Right renal pelvis (tissue), 4 donors: ENCODE measurements at places on chromosomes 7 and 10.

- DNase-seq: no peak
Observed at GRCh38 chr10:44703241-44704155, 207.6 kb upstream of the TMEM72 start.

DNA sequence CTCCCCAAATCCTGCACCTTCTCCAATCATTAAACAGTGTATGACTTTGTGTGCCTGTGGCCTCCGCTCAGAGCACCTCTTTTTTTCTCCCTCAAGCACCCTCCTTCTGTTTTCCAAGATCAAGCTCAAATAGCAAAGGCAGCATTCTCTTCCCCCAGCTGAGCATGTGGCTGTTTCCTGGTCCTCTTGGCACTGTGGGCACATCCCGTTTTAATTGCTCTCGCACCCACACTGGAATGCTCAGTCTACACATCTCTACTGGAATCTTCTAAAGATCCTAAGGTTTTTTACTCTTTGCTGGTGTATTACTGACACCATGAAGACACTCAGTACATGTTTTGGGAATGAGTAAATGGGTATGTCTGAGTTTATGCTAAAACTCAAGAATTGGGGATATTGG is 107.4 kb downstream of the WDFY4 start:
- no peak for DNase-seq

DNA sequence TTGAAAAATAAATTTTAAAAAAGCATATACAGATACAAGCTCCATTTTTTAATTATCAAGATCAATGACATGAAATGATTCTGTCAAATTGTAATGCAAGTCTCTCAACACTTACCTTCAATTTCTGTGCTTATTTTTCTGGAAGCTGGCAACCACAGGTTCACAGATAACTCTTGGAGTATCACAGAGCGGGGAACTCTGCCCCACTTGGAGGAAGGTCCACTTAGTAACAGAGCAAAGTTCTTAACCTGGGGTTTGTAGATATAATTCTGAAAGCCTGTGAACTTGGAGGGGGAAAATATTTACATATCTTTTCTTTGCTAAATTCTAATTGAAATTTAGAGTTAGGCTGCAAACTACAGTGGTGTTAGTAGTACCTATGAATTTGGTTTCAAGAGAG is 2.3 kb upstream of the MGAM start:
- DNase-seq: no peak

DNA sequence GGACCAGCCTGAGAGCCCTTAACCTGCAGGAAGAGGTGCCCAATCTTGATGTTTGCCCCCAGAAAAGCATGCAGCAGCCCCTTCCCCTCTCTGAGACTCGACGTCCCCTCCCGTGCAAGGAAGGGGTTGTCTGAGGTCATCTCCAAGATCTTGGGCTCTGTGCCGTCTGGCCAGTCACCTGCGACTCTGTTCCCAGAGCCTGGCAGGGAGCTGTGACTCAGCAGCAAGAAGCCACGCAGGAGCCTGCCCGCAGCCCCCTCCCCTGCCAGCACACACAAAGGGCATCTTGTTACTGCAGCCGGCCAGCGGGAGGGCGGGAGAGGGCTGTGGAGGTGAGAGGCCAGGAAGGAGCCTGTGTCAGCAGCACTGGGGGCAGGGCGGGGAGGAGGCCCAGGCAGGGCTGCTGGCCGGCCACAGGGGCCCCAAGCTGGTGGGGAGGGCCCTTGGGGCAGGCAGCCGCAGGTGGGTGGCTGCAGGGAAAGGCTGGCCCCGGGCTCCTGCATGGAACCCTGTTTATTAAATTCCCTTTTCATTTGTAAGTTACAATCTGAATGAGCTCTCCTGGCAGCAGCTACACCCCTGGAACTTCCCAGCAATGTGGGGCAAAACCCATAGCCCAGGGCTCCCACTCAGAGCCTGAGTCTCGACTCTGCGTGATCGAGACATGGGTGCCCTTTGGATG is 103.7 kb upstream of the ZMIZ1 start:
- peak; percentile 40 for DNase-seq

- no peak for DNase-seq
Observed at GRCh38 chr7:105389088-105389650, 448 bp upstream of the SRPK2 start.

- DNase-seq: no peak
Observed at GRCh38 chr7:37771801-37772200, 76.6 kb upstream of the NME8 start.
